ENCODE measurements at places on chromosomes 4 and X.

GRCh38 chr4:11415409-11416070 is 13.2 kb downstream of the HS3ST1 start:
- DNase-seq: no peak

- DNase-seq: peak; percentile 31
These were observed 761 bp upstream of the FRYL start for GRCh38 chr4:48780865-48781214.

DNA sequence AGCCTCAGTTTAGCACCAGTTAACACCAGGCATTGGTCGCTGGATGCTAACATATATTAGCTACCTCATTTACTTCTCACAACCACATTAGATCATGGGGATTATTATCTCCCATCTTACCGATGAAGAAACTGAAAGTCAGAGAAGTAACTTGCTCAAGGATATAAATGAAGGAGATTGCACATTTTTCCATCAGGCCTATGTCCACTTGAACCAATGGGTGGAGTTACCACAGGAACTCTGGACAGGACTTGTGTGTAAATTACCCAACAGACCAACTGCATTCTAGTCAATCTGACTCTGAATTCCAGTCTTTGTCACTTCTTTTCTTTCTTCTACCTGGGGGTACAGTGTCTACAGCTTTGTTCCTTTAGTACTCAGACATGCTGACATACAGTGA is 1.8 kb downstream of the LNX1 start:
- DNase-seq: no peak

DNA sequence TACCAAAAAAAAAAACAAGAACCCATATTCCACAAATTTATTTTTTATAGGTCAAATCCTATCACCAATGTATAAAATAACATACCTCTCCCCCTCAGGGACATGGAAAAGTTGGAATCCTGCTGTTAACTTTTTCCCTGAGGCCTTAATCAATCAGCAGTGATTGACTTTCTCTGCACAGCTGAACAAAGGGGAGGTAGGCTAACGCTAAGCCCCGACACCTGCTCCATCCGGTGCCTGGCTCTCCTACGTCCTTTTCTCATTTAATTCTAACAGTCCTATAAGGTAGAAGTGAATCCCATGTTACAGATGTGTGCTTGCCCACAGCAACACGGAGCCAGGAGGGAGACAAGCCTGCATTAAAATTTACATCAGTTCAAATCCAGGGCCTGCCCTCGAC is 2.8 kb downstream of the CENPU start:
- DNase-seq: no peak

GRCh38 chrX:24232796-24233195 is 81.1 kb downstream of the SUPT20HL2 start:
- DNase-seq: no peak

DNA sequence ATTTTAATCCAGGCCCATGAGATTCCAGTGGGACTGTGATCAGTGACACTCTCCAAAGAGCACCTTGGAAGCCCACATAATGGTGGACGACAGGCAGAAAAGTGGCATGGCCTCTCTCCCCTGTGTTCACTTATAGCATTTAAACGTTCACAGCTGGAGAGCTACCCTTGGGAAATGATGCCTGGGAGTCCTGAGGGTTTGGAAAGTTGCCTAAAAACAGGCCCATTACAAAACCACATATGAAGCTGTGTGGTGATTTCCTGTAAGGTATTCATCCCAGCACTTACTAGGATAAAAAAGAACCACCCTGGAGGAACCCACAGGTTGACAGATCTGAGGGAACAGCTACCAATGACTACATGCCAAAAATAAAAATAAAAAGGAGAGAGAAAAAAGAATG is 193.2 kb downstream of the RASL11B start:
- peak; percentile 71 for DNase-seq

DNA sequence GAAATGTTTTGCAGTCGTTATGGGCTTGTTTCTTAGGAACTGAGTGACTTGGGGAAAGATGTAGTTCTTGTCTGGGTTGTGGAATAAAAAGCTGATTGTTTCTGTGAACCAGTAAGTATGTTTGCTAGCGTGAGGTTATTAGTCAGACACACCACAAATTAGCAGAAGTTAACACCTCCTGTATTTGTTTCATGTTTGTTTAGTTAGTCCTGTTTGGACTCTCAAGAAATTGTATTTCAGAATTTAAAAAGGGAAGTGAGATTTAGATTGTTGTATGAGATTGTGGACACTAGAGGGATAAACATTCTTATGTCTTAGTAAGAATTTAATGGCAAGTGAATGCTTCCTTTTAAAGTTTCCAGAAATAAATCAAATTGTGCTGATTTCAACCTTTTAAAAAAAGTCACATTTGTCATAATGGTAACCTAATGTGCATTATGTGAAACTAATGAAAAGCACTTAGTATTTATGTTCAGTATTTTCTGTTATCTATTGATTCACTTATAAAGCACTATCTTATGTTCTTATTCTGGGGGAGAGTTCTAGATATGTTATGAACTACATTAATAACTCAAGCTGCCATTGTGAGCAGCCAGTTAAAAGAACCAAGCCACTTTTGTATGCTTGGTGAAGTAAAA is 25.6 kb downstream of the ATP10D start:
- DNase-seq: no peak

DNA sequence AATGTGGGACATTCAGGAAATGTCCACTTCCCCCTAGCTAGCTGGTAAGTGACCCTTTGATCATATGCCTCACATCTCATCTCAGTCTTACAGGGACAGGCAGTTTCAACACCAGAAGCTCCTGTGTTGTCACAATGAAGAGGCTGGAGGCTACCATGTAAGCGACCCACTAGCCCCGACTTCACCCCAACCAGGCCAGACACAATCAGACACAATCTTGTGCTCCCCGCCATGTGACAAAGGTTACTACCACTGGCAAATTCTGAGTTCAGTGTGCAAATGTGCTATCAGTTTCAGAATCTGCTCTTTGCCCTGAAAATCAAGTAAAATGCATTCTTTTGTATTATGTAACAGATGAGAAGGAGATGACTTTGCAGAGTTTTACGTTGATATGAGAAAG is 56.9 kb upstream of the STS start:
- no peak for DNase-seq

- DNase-seq: no peak
These were observed 79.2 kb downstream of the PAPSS1 start for GRCh38 chr4:107640878-107641277.

- no peak for DNase-seq
These were observed 132.1 kb upstream of the SLC4A4 start for GRCh38 chr4:71206763-71207162.

DNA sequence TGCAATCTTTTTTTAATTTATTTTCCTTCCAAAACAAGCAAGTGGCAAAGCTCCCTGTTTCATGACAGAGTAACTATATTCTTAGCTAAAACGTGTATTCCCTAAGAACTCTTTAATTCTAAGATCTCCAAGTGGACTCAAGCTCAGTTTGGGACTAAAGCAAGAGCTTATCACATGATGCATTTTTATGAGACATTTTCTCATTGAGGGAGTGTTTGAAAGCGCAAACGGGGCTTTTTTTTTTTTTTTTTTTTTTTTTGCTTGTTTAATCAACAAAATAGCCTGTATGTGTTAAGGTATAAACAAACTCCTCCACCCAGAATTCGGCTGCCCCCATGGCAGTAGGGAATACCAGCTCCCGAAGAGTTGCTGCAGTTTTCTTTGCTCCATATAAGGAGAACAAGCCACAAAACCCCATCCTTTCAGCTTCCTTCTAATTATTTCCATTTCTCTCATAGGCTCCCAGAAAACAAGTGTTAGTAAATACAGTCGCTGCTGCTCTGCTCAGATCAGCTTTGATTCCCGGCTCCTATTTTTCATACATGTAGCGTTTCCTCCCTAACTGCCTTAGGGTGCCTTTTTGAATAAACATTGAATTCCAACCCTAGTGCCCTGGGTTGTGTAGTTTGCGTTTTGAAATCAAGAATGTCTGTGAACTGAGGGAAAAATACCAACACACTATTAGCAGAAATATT is 669 bp upstream of the PPARGC1A start:
- no peak for DNase-seq

- DNase-seq: peak; percentile 35
These were observed 174.0 kb downstream of the GLUD2 start for GRCh38 chrX:121221322-121221977.

DNA sequence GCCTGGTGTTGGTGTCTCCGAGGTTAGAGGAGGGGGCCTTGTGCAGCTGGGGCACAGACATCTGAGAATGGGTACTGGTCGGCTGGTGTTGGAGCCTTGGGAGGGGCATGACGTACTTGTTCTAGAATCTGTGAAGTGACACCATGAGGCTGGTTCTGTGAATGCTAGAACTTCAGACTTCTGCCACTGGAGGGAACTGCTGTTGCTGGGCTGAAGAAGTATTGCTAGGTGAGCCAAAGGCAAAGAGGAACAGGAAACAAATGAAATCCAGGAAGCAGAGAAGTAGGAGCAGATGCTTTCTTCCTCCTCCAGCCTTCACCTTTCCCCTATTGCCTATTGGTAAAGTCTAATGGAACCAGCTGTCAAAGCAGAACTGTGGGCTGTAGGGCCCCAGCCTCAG is 120.9 kb upstream of the DDIT4L start:
- no peak for DNase-seq

DNA sequence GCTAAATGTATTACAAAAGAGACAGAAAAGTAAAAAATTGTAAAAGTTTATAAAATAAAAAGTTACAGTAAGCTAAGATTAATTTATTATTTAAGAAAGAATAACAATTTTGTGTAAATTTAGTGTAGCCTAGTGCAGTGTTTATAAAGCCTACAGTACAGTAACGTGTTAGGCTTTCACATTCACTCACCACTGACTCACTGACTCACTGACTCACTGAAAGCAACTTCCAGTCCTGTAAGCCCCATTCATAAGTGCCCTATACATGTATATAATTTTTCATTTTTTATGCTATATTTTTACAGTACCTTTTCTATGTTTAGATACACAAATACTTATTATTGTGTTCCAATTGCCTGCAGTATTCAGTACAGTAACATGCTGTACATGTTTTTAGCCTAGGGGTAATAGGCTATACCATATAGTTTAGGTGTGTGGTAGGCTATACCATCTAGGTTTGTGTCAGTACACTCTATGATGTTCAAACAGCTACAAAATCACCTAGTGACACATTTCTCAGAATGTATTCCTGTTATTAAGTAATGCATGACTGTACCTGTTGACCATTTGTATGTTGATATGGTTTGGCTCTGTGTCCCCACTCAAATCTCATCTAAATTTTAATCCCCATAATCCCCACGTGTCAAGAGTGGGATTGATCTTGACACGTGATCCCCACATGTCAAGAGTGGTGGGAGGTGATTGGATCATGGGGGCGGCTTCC is 57.9 kb downstream of the CFAP299 start:
- peak; percentile 37 for DNase-seq

GRCh38 chrX:20437683-20438082 is 171.0 kb upstream of the RPS6KA3 start:
- no peak for DNase-seq

GRCh38 chrX:151870602-151871001 is 42.1 kb upstream of the MAGEA4 start:
- peak; percentile 79 for DNase-seq

DNA sequence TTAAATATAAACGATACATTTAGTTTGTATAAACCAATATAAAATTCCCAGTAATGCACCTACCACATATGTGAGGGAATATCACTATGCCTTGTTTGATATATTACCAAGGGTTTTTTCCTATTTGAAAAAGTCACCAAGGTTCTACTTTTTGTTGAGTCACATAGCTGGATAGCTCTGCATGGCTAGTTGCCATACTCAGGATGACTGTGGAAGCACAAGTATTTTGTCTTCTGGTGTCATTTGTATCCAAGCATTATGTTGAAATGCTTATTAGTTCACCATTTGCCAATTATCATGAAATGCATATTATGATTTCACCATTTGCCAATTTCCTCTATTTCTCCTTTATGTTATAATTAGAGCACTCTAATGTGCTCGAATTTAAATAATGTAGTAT is 162.7 kb upstream of the TTC29 start:
- DNase-seq: no peak

- peak; percentile 61 for DNase-seq
These were observed 84.6 kb downstream of the FBXO8 start for GRCh38 chr4:174198828-174199227.

DNA sequence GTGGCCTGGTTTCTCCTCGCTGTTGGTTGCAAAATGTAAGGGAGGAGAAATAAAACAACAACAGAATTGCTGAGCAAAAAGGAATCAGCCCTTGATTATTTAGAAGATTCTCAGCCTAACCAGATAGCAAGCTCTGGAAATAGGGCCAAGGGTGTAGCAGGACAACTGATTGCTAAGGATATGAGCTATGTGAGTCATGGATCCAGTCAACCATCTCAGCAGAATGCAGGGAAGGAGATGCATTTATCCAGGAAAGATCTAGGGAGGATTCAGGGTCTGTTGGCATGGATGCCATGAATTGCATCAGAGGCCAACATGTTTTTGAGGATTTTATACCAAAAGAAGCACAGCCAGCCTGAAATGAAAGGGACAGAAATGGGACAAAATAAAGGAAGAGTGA is 2.2 kb upstream of the XAGE3 start:
- DNase-seq: no peak

GRCh38 chr4:80619070-80619674 is 283.6 kb downstream of the CFAP299 start:
- no peak for DNase-seq

DNA sequence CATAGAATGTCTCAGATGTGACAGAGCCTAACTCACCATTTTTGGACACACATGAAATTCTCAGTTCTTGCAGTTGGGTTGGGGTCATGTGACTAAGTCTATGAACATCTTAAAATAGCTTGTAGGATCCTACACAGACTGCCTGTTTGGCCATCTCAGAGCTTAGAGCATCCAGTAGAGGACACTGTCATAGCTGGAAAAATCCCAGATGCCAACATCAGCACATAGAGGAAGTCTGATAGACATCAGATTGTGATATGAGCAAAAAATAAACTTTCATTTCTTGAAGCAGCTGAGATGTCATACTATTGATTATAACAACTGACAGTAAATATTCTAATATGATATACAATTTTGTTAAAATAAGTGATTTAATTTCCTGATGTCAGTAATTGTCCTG is 207.1 kb downstream of the TRAM1L1 start:
- DNase-seq: no peak

GRCh38 chrX:54090880-54091279 is 46.6 kb upstream of the PHF8 start:
- DNase-seq: no peak
